Activated T-cell treated with anti-CD3 and anti-CD28 coated beads, Interleukin-2, amount 50 U/mL, for 72 hours (primary cell): ENCODE measurements at places on chromosomes 13 and 19. TPM values are rescaled to one million over a fixed set of nuclear protein-coding genes. Genes with fewer than 3 reads are reported as not detected.

The GJB2 gene
- total RNA-seq, result 5.9 TPM

The TMEM238 gene
- 7.5 TPM for total RNA-seq

The HRC gene
- not detected for total RNA-seq

The PSG5 gene
- total RNA-seq, result not detected

The ZNF578 gene
- total RNA-seq, result 1.9 TPM

The ZNF235 gene
- 6.2 TPM for total RNA-seq

The NPHS1 gene
- 0.22 TPM for total RNA-seq

The CD22 gene
- 39.1 TPM for total RNA-seq

The THSD8 gene
- 23.7 TPM for total RNA-seq
